Activated T-cell treated with anti-CD3 and anti-CD28 coated beads for 24 hours (primary cell): ENCODE measurements at places on chromosomes 5 and 9.

- no peak for DNase-seq
These were observed 7.5 kb downstream of the TNFAIP8 start for GRCh38 chr5:119363271-119363670.

DNA sequence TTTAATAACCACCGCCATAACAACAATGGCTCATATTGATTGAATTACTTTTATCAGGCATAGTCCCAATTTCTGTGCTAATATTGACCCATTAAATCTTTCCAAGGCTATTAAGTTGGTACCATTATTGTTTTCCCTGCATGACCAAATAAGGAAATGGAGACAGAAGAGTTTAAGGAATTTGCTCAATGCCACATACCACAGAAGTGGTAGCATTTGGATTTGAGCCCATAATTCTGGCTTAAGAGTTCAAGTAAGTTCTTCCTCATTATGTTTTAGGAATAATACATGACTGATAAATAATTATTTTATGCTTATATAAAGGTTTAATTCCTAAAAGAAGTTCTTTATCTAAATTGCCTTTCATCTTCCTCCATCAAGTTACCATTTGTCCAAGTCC lies 43.4 kb upstream of the HAPLN1 start:
- no peak for DNase-seq

GRCh38 chr5:132058646-132059042 lies 1.8 kb upstream of the IL3 start:
- no peak for DNase-seq

DNA sequence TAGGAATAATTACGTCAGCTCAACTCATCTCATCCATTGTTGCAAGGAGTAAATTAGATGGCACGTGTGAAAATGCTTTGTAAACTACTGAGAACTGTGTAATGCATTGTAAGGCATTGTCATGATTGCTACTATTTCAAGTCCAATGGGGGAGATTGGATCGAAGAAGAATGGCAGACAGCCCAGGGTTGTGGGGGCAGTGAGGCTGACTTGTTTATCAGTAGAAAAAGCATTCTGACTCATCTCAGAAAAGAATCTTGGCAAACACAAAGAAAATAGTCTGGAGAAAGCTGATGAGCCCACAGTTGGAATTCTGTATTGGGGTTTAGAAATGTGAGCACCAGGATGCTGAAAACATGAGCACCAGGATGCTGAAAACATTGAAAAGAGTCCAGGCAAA lies 28.0 kb upstream of the DAP start:
- no peak for DNase-seq

DNA sequence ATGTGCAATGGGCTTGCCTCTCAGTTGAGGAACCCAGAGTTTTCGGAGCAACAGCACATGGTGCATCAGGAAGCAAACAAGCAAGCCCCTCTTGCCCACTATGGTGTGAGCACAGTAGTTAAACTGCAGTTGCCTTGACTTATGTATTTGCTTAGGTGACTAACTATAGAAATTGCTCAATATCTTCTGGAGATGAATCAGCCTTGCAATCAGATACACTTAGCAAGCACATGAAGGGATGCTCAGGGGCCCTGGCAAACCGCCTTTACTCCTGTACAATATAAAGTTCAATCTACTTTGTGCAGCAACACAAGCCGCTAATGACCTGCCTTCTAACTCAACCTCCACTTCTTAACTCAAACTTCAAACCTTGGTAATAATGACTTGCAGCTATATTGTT lies 581.7 kb upstream of the RIOK2 start:
- no peak for DNase-seq

- DNase-seq, result no peak
These were observed 315.5 kb downstream of the SEMA5A start for GRCh38 chr5:9230355-9230754.

GRCh38 chr5:1278216-1278615 lies 16.7 kb downstream of the TERT start:
- no peak for DNase-seq

- no peak for DNase-seq
These were observed 587.7 kb upstream of the GRAMD2B start for GRCh38 chr5:125835293-125836172.

GRCh38 chr5:143714629-143715028 lies 97.3 kb upstream of the HMHB1 start:
- DNase-seq, result no peak

GRCh38 chr5:74032617-74033016 lies 406.6 kb downstream of the ARHGEF28 start:
- DNase-seq, result no peak

- DNase-seq, result no peak
These were observed 23.0 kb downstream of the AMBP start for GRCh38 chr9:114055061-114055460.

DNA sequence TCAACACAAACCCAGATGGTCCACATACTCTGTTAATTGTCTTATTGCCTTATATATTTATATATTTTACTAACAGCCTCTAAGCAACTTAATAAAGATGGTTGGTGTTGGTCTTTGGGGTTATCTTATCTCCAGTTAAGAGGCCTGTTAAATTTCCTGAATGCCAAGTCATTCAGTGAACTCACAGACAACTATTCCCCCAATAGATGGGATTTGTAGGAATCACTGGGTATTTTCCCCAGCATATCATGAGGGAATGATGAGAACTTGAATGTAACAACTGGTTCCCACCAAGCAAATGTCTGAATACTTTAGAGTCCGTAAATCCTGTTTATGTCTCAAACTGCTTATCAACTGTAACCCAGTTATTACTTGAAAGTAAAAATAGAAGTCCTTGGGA lies 42.7 kb upstream of the RETREG1 start:
- DNase-seq, result no peak

DNA sequence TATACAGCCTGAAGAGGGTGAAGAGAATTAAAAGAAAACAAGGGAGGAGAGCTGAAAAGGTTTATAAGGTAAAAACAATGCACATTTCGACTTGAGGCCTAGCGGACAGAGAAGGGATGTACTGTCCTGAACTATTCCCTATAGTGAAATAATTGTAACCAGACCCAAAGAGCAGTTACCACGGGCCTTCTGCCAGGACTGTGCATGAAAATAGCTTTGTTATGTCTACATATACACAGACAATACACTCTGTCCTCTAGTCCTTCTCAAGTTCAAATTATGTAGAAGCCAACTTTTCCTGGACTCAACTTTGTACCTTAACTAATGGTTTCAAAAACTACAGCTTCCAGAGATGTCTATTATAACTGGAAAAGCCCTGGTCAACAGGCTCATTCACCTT lies 223.7 kb downstream of the PCSK5 start:
- no peak for DNase-seq

DNA sequence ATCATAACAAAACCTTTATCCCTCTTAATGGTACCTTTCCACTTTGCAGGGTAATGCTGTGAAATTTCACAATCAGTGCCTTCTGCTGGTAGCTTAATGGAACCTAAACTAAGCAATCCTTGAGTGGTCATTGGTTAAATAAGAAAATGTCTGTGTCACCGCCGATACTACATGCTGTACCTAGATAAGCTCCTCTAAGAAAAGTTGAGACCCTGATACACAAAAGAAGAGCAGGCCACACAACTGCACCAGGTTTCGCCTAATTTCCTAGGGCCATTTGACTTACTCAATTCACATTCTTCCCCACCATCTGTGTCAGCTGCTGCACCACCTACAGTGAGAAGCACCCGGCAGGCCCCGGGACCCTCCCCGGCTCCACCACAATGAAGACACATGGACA lies 9.0 kb upstream of the EDF1 start:
- no peak for DNase-seq

DNA sequence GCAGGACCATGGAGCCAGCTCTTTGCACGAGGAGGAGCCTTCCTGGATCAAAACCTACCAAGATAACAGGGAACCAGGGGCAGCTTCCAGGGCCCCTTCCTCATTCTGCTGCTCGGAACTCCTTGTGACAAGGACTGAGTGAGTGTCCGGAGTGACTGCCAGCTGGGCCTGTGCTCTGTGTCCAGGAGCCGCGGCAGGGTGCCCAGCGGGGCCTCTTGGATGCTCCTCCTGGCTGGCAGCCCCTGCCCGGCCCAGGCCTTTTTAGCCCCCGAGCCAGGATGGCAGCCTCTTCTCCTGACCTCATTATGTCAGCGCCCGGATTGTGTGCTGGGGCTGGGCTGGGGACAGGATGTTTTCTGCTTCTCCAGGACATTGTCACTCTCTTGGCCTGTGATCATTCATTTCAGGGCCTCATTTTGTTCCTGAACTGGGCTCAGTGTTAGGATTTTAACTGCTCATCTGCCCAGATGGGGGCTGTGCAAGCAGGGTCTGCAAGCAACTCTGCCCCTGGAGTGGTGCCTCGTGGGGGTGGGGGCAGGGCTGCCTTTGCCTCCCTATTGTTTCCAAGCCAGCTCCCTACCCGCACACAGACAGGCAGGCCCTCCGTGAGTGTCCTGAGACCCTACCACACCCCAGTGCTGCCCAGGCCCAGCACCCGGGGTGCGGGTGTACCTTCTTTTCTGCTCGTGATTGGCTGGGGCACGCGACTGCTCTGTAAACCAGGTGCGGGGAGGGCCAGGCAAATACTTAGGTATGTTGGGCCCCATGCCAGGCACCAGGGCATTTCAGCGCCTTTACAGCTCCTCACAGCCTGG lies 161.6 kb downstream of the COL23A1 start:
- no peak for DNase-seq

GRCh38 chr9:82726424-82727276 lies 336.3 kb downstream of the RASEF start:
- no peak for DNase-seq

GRCh38 chr5:74372051-74372450 lies 268.5 kb downstream of the ENC1 start:
- DNase-seq, result no peak

- no peak for DNase-seq
These were observed 10.3 kb downstream of the IPPK start for GRCh38 chr9:92659601-92660000.

GRCh38 chr9:113772121-113772810 lies 103.8 kb upstream of the ZNF618 start:
- DNase-seq, result no peak

GRCh38 chr5:33840927-33841547 lies 50.8 kb downstream of the ADAMTS12 start:
- DNase-seq, result no peak

DNA sequence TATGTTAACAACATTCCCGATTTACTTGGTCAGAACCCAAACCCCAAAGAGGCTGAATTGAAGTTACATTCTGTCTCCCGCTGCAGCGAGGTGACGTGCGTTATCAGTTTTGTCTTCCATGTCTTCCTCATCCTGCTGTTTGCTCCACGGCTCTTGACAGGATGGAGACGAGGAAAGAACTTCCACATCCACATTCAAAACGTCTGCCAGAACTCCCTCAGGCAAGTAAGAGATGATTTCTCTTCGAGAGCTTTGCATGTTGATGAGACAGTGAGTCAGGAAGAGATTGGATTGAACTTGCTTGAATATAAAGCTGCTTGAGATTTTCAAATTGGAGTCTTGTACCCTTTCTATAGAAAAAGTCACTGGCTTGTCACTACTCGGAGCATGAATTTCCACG lies 242.6 kb downstream of the AUH start:
- no peak for DNase-seq

DNA sequence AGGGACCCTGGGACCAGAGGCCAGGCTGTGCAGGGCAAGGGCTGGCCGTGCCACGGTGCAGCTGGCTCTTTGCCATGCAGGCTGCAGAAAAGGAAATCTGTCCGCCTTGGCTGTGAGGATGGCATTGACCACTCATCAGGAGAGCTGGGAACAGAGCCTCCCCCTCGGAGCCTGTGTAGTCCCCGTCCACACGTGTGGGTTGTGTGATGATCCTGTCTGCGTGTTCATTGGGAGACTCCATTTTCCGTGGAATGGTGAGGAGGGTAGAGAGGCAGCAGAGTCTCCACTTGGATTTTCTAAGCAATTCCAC lies 47.7 kb downstream of the EHMT1 start:
- no peak for DNase-seq

DNA sequence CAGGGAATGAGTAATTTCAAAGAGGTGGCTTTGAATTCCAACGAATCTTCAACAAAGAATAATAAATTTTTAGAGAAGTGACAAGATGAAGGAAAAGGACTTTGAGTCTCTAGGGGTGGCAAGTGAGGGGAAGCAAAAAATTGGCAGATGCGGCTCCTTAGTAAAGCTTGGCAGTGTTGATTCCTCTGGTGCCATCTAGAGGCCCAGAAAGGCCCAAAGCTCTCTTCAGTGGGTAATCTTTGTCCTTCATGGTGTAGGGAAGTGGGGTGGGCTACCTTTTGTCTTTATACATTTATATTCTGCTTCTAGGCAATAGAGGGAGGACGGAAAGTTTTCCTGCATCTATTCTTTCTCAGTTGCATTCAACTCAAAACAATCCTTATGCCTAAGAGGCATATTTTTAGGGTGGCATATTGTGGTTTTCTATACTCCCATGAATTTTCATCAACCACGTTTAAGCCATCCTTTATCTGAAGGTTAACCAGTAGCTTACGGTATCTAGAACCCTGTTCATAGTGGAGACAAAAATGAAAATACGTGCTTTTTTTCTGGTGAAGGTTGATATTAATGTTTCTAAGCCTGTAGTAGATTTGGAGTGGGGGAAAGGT lies 17.5 kb upstream of the ROPN1L start:
- DNase-seq, result no peak

GRCh38 chr5:59709846-59710245 lies 183.7 kb downstream of the PDE4D start:
- DNase-seq, result no peak

- DNase-seq, result no peak
These were observed 164.2 kb downstream of the AUH start for GRCh38 chr9:91197232-91198181.

GRCh38 chr5:123476731-123477130 lies 35.2 kb upstream of the CSNK1G3 start:
- no peak for DNase-seq

DNA sequence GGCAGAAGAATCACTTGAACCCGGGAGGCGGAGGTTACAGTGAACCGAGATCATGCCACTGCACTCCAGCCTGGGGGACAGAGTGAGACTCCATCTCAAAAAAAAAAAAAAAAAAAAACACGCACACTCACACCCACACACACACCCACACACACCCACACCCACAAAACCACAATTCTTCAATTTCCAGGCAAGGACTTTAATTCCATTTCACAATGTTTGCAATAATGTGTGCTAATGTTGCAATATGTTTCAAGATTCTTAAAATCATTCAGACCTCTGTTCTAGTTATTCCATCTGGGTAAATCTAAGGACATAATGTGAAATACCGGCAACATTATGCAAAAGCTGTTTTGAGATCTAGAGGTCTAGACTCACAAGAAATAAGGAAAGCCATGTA lies 28.3 kb downstream of the CCDC69 start:
- no peak for DNase-seq

GRCh38 chr5:179765400-179765799 lies 28.4 kb upstream of the LTC4S start:
- no peak for DNase-seq

DNA sequence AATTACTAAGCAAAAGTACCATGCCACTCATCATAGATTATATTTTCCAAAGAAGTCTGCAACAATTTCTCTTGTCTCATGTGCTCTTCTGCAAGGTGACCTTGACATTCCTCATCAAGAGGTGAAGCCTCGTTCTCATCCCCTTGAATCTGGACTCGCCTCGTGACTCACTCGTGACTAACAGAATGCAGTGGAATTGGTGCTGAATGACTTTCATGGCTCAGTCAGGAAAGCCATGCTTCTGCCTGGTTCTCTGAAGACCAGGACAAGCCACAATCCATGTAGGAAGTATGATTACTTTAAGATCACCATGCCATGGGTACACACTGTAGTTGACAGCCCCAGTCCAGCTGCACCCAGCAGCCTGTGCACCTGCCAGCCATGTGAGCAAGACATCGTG lies 335.8 kb downstream of the GADD45G start:
- no peak for DNase-seq
